ENCODE measurements at places on chromosomes 3 and 15. TPM values are rescaled to one million over a fixed set of nuclear protein-coding genes. Genes with fewer than 3 reads are reported as not detected.

The HRG gene
- total RNA-seq = not detected

The TBC1D21 gene
- total RNA-seq = not detected

The GPR62 gene
- total RNA-seq = not detected

The MLF1 gene
- 30.6 TPM for total RNA-seq

The CLDN18 gene
- not detected for total RNA-seq

The FAM107A gene
- total RNA-seq = 0.46 TPM

The CDC25A gene
- total RNA-seq = 10.2 TPM

The CERS3 gene
- total RNA-seq = not detected

The EFHB gene
- 1.5 TPM for total RNA-seq

The CAMK2N2 gene
- 1.5 TPM for total RNA-seq

The SERINC4 gene
- 0.15 TPM for total RNA-seq

The CCRL2 gene
- 0.08 TPM for total RNA-seq

The RGMA gene
- total RNA-seq = 0.21 TPM

The STRC gene
- total RNA-seq = 0.06 TPM

The VGLL3 gene
- total RNA-seq = 16.1 TPM

The LMLN gene
- 2.3 TPM for total RNA-seq

The MCF2L2 gene
- total RNA-seq = 0.26 TPM

The LRRC31 gene
- not detected for total RNA-seq

The LDHAL6B gene
- total RNA-seq = not detected

The RARB gene
- 16.5 TPM for total RNA-seq

The KIF15 gene
- total RNA-seq = 11.4 TPM

The ROPN1 gene
- not detected for total RNA-seq

The ALDH1L1 gene
- 0.19 TPM for total RNA-seq

The SMCO1 gene
- not detected for total RNA-seq

The SCAANT1 gene
- total RNA-seq = not detected

The SLC9C1 gene
- total RNA-seq = not detected
